ENCODE measurements at places on chromosomes 5 and 9.

DNA sequence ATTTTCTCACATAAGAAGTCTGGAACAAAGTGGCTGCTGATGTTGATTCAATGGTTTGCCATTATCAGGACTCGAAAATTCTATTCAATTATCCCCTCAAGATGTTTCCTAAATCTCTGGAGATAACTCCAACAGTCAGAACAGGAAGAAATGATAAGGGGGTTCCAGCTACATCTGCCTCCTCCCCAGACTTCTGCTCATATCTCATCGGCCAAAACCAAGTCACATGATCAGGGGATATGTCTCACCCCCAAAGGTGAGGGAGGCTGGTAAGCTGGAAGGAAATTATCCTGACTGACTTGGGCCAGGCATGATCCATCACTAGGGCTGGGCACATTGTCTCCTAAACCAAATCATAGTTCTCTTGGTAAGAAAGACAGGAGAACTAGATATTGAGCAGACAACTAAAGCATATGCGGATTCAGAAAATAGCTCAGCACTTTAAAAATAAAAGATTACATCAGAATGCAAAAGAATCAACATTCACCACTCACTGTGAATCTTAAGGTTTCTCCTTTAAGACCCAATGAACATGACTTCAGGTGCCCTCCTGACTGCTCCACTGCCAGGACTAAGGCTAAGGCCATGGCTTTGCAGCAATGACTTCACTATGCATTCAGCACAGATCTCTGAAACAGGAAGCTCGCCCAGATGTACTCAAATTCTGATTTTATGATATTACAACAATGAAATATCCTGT lies 306.3 kb downstream of the ENC1 start:
- no peak for DNase-seq

- DNase-seq = no peak
Measured at GRCh38 chr9:76423216-76424177, 29.3 kb upstream of the RFK start.

GRCh38 chr5:135934939-135935338 lies 19.8 kb downstream of the LECT2 start:
- DNase-seq = no peak

- no peak for DNase-seq
Measured at GRCh38 chr9:38358390-38359296, 33.9 kb upstream of the ALDH1B1 start.

- peak; percentile 27 for DNase-seq
Measured at GRCh38 chr5:112146323-112147226, 272.5 kb downstream of the EPB41L4A start.

DNA sequence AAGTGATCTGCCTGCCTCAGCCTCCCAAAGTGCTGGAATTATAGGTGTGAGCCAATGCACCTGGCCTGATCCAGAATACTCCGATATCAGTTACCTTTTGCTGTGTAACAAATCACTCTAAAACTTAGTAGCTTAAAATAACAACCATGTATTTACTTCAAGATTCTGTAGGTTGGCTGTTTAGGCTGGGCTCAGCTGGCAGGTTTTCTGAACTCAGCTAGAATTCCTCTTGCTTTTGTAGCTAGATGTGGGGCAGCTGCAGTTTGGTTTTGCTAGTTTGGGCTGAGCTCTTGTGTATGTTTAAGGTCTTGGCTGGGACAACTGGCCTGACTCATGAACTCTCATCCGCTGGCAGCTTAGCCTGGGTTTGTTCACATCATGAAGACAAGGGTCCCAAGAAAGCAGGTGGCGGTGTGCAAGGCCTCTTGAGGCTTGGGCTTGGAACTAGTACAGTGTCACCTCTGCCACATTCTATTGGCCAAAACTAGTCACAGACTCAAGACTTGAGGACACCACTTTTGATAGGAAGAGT lies 138.3 kb upstream of the SHB start:
- no peak for DNase-seq

DNA sequence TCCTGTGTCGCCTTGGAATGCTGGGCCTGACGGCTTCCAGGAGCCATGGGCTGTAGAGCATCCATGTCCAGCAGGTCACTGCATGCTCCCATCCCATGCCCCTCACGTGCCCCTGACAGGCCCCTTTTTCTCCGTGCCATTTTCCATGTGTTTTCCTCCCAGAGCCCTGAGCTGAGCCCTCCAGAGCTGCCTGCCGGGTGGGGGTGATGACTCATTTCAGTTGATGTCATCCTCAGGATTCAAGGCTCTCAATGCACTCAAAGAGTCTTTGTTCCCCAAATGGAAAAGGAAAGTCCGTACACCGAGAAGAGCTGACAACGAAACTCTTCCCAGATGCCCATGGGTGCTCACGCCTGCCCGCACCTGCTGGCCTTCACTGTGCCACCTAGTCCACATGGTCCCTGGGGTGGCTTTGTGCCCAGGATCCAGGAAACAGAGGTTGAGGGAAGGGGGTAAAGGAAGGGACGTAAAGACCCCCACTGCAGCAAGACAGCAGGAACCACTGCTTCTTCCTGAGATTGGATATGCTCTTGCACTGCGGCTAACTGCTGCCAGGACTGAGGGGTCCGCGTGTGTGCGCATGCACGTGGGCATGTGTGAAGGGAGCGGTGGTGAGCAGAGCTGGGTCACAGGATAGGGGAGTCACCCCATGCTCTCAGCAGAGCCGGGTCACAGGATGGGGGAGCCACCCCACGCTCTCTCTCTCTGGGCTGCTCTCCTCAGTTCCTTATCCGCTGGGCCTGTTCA lies 27.6 kb downstream of the COL15A1 start:
- no peak for DNase-seq

DNA sequence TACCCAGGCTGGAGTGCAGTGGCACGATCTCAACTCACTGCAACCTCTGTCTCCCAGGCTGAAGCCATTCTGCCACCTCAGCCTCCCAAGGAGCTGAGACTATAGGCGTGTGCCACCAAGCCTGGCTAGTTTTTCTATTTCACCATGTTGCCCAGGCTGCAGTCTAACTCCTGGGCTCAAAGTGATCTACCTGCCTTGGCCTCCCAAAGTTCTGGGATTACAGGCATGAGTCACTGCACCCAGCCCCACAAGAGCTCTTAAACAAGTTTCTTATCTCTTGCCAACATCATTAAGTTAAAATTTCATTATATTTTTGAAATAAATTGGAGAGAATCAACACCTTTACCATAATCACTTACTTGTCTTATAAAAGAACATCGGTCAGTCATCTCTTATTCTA lies 280.3 kb downstream of the ARHGEF28 start:
- DNase-seq = no peak

DNA sequence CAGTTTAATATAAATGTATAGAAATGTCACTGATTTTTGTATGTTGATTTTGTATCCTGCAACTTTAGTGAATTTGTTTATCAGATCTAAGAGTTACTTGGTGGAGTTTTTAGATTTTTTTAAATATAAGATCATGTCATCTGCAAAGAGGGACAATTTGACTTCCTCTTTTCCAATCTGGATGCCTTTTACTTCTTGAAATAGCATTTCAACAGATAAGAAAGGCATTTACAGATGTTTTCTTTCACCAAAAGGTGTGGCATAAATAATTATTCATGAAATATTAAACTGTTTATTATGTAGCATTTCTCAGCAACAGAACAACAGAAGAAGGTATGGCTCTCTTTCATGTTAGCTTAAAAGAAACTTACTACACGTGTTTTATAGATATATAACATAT lies 34.9 kb upstream of the NIPBL start:
- no peak for DNase-seq

- no peak for DNase-seq
Measured at GRCh38 chr9:126419475-126419874, 92.8 kb downstream of the MVB12B start.

- no peak for DNase-seq
Measured at GRCh38 chr5:131968396-131968954, 23.0 kb upstream of the MEIKIN start.

DNA sequence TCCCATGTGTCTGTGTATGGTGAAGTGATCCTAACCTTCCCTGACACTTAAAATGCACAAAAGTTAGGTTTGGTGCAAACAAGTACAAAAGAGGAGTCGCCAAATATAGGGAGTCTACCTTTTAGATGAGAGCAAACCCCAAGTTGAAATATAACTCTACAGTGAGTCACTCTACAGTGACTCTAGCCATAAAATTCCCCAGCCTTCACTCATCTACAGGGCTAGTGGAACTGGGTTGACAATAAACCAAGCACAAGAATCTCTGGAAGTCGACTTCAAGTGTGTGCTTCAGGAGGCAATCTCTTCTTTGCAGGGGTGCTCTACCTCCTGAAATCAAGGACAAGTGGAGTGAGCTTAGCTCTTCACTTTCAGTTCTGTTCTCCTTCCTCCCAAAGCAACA lies 3.3 kb downstream of the SHISAL2B start:
- no peak for DNase-seq

DNA sequence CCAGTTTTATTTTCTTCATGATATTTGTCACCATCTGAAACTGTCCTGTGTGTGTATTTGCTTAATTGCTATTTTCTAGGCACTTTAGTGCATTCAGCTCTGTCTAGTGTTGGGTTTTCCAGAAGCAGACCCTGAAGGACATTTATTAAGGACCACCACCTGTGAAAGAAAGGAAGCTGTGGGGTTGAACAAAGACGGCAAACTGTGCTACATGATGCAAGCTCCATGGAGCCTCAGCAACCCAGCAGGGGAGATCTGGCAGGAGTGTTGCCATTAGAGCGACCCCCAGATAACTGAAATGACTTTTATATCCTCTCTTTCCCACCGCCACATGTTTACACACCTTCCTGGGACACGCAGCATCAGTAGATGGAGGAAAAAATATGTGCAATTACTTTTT lies 125.5 kb downstream of the GABRB2 start:
- no peak for DNase-seq

- DNase-seq = no peak
Measured at GRCh38 chr9:16726029-16726428, 144.4 kb downstream of the BNC2 start.

DNA sequence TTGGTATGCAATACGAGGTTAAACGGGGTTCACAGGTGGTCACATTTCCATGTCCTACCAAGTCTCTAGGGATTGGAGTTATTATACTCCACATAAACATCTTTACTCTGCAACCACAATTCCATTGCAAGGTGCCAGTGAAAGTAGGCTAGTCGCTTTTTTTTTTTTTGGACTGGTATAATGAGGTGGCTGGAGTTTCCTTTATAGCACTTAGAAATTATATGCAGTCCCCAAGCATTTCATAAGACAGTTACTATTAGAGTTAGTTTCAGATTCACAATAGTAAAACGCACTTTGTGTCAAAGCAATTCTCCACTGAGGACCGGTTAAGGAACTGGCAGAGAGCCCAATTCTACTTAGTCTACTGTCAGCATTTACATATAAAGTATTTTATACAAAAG lies 1.4 kb downstream of the MEF2C start:
- no peak for DNase-seq

DNA sequence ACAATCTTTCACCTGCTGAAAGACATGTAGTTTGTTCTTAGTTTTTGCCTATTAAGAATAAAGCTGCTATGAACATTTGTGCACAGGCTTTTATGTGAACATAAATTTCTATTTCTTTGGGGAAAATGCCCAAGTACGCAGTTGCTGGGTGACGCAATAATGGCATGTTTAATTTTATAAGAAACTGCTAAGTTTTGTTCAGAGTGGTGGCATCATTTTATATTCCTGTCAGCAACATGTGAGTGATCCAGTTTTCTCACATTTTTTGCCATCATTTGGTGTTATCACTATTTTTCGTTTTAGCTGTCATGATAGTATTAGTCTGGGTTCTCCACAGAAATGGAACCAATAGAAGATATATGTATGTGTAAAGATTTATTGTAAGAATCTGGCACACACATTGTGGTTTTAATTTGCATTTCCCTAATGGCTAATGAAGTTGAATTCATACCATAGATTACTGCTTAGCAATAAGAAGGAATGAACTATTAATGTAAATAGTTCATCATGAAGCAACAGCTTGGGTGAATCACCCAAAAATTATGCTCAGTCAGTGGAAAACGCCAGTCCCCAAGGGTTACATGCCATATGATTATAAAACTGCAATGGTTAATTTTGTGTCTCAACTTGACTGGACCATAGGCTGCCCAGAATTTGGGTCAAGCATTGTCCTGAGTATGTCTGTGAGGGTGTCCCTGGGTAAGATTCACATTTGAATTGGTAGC lies 358.6 kb downstream of the MSX2 start:
- DNase-seq = no peak

DNA sequence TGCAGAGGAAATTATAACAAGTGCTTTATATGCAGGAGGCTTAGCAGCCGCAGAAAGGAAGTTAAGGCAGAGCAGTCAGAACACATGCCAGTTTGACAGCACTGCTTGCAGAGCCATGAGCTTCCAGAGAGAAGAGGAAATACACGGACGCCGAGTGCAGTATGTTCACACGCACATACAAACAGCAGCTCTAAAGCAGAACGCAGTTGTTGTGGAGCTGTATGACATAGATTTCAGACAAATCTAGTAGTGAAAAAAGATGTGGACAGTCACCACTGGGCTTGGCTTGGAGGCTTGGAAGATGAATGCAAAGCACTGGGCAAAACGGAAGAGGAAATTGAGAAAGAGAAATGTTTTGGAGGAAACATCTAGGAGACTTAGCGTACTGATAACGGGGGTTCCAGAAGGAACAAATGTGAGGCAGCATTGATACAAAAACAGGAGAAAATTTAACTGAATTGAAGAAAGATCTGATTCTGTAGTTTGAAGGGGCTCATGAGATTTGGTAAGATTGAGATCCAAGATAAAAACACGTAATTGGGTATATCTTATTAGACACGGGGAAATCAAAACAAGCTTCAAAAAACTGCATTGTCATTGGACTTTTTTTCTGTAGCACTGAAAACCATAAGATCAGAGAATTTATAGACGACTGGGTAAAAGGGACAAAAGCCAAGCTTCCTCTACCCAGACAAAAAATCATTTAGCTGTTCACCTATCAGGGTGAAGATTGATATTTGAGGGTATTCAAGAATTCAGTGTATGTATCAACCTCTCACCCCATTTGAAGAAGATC lies 19.6 kb upstream of the ROPN1L start:
- no peak for DNase-seq

GRCh38 chr9:27168951-27169350 lies 59.9 kb downstream of the TEK start:
- no peak for DNase-seq

DNA sequence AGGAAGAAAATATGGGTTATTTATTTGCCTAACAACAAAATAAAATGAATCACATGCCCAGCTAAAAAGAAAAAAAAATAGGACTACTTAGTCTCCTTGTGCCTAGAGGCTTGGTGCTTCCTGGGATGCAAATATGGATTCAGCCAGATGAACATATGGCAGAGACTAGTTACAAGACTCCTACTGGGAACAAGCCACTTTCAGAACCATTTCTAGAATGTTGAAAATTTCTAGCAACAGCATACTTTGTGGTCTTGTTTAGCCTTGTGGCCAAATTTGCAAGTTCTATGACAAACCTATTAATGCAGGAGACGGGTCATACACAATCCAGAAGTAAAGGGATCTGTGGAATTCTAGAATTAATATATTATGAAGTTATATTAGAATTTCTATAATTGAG lies 198.7 kb downstream of the CHSY3 start:
- no peak for DNase-seq

GRCh38 chr5:147712598-147712997 lies 69.9 kb downstream of the JAKMIP2 start:
- DNase-seq = no peak

DNA sequence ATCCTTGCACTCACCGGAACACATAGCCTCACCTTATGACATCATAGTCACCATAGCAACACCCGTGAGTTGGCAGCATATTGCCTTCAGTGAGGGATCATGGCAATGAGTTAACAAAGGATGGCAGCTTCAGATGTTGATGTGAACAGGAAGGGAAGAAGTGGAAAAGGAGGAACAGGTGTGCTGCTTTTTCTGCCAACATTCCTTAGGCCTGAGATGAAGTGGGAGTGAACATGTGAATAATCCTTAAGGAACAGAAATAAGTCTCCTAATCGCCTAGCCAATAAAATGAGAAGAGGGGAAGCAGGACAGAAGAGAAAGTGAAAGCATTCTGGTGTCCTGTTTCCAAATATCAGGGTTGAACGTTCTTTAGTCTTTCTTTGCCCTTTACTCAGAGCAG lies 360.0 kb downstream of the BRINP1 start:
- no peak for DNase-seq

All from stimulated activated CD4-positive, alpha-beta T cell treated with anti-CD3 and anti-CD28 coated beads, Interleukin-1b, Interleukin-23, amount 100 ng/mL, for 24 hours (primary cell).